ENCODE measurements at places on chromosomes 3 and 15. TPM values are rescaled to one million over a fixed set of nuclear protein-coding genes. Genes with fewer than 3 reads are reported as not detected.

The NR2F2 gene
- total RNA-seq, result 22.9 TPM

The TMEM212 gene
- not detected for total RNA-seq

The SEMA3G gene
- total RNA-seq, result 0.21 TPM

The DUOXA1 gene
- total RNA-seq, result 0.27 TPM

The FOXL2NB gene
- 2.7 TPM for total RNA-seq

The SERPINI1 gene
- total RNA-seq, result 1.9 TPM

The SRPRB gene
- 44.0 TPM for total RNA-seq

The TM2D3 gene
- 30.0 TPM for total RNA-seq

The CCR9 gene
- total RNA-seq, result not detected

The OIP5 gene
- total RNA-seq, result 4.4 TPM

The CACNA2D3 gene
- total RNA-seq, result 0.17 TPM

The MASP1 gene
- 0.48 TPM for total RNA-seq

The GRK7 gene
- total RNA-seq, result not detected

The LTF gene
- total RNA-seq, result not detected

The DGKG gene
- 0.04 TPM for total RNA-seq

The RAD51 gene
- total RNA-seq, result 1.3 TPM

The SLC12A1 gene
- not detected for total RNA-seq

The CEMIP gene
- 0.07 TPM for total RNA-seq

The CPEB1 gene
- total RNA-seq, result 5.5 TPM

The CIDEC gene
- not detected for total RNA-seq

The FSIP1 gene
- 0.62 TPM for total RNA-seq

The CD200 gene
- 19.2 TPM for total RNA-seq

The TUSC7 gene
- not detected for total RNA-seq

The PLSCR4 gene
- 1.7 TPM for total RNA-seq

The RTP3 gene
- total RNA-seq, result not detected

The GNAT1 gene
- not detected for total RNA-seq

The CYP1A1 gene
- total RNA-seq, result not detected

The CHRFAM7A gene
- total RNA-seq, result 8.5 TPM

The SLCO2A1 gene
- 3.6 TPM for total RNA-seq

The BCHE gene
- 6.6 TPM for total RNA-seq

The GPR62 gene
- total RNA-seq, result not detected

The CNTN3 gene
- total RNA-seq, result 2.0 TPM

The OXSR1 gene
- 41.9 TPM for total RNA-seq

The MUSTN1 gene
- total RNA-seq, result not detected

The GPR149 gene
- total RNA-seq, result not detected

The KLHL25 gene
- total RNA-seq, result 14.8 TPM

The IGF2BP2 gene
- 68.6 TPM for total RNA-seq

The SGO1 gene
- 6.9 TPM for total RNA-seq

The LRRK1 gene
- total RNA-seq, result 9.0 TPM

The RLBP1 gene
- not detected for total RNA-seq

All from kidney epithelial cell (primary cell).